Thoracic aorta (tissue), 2 donors: ENCODE measurements at places on chromosomes 13 and 19.

DNA sequence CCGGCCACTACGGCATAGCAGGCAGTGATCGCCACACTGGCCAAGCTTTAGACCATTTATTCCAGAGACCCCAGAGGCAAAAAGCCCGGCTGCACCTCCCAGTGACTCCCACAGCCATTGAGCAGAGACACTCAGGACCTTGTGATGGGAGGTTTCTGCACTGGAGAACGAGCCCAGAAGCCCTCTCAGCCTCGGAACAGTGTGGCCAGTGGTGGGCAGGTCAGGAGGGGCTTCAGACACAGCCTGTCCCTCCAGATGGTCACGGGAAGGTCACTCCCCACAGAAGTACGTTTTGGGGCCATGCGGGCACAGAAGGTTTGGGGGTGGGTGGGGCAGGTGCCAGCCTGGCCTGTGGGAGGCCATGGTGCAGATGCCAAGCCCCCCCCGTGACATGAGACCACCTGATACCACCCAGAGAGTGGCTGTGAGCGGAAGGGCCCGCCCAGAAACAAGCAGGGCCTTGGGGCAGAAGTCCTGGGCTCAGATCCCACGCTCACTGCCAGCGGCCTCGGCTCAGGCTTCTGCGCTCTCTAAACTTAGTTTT, 599 bp upstream of the F10 start:
- no peak for DNase-seq

DNA sequence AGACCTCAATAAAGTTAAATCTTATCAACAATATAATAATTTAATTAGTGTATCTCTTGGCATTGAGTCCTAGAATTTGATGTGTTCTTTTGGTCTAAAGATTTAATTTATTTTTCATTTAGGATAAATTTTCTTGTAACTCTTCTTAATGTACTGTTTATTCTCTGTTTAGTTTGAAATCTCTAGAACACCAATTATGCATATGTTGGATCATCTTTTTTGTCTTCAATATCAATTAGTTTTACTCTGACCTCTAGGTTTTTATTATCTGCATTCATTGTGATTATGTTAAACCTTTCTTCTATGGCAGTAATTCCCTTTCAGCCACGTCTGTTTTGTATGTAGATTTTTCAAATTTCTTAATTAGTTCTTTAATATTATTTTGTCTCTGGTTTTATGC, 93.8 kb upstream of the ARHGEF7 start:
- no peak for DNase-seq

DNA sequence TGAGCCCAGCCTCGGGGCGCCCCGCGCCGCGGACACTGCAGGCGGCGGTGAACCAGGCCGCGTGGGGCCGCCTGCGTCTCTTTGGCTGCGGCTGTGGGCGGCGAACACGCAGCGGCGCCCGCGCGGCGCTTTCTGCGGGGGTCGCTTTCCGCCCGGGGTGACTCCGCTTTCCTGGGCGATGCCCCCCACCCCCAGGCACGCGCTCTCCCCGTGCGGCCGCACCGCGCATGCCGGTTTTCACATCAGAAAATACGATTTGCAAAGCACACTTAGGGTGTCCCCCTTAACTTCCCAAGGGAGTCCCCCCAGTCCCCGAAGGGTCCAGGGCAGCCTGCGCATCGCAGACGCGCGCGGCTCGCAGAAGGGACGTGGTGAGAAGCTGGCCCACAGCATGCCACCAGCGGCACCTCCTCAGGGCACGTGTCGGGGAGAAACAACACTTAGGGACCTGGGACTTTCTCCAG, 5.3 kb downstream of the F7 start:
- DNase-seq = no peak

GRCh38 chr13:98415326-98416070, 161.4 kb downstream of the STK24 start:
- DNase-seq = no peak

- no peak for DNase-seq
These were observed 187.7 kb downstream of the ABCC4 start for GRCh38 chr13:95113601-95114000.

DNA sequence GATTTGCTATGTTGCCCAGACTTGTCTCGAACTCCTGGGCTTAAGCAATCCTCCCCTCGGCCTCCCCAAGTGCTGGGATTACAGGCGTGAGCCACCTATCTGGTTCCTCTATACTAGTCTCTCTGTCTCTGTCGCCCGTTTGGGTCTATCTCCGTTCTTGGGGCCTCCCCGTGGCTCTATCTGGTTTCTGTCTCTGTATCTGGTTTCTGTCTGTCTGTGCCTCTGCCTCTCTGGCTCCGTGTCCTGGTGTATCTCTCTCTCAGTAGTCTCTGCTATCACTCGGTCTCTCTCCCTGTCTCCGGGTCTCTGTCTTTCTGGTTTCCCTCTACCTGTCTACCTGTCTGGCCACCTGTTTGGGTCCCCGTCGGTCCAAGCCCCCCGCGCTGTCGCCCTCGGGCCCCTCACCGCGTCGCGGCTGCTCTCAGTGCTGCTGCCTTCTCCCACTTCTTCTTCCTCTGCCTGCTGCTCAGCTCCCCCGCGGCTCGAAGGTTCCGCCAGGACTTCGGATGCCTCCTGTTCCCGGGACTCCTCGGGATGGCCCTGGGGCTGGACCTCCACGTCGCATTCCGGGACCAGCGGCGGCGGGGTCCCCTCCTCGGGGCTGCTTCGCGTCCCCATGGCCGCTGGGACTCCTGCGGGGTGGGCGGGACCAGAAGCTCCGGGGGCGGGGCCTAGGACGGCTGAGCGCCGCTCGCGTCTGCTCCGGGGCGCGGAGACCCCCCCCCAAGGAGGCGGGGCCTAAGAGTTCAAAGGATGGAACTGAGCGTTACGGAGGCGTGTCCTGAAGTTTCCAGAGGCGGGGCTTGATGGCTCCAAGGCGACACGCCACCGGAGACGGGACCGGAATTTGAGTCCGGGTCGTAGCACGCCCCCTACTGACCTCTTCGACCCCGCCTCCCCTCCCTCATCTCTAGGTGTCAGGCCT, 783 bp downstream of the PHLDB3 start:
- peak; percentile 89 for DNase-seq

DNA sequence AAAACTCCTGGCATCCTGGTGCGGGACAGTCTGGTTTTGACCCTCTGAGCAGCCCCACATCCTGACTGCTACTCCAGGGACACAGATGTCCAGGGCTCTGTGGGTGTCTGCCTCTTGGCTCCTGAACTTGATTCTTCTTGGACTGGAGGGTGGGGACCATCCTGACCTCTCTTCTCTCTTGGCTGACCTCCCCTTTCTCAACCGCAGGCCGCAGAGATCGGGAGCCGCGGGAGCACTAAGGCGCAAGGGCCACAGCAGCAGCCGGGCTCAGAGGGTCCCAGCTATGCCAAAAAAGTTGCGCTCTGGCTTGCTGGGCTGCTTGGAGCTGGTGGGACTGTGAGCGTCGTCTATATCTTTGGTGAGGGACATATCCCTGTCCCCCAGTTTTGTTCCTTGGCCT, 1.0 kb downstream of the TIMM50 start:
- no peak for DNase-seq

GRCh38 chr19:19613506-19613905, 5.0 kb downstream of the PBX4 start:
- no peak for DNase-seq

DNA sequence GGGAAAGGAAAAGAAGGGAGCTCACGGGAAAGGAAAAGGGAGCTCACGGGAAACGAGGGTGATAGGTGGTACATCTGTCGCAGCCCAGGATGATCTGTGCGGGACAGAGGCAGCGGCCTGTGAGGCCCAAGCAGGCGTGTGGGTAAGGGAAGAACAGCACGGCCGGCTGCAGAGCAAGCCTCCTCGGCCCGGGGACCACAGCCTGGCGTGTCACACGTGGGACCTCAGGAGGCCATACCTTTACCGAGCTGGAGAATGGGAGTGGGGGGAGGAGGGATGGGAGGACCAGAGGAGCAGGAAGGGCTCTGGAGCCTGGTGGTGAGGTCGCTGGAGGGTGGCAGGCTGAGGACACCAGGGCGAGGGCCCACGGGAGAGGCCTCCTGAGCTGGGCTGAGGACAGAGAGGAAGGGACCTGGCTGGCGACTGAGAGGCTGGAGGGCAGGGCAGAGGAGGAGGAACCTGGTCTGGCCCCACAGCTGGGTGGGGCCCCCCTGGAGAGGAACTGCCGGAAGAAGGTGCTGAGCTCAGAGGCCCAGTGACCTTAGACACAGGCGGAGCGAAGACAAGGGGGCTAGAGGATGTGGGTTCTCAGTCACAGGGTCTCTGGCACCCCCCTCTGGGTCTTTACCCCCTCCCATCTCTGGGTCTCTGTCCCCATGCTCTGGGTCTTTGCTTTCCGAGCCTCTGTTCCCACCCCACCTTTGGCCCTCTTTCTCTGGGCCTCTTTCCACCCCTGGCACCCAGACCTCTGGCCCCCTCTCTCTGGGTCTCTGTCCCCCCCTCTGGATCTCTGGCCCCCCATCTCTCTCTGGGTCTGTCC, 2.9 kb upstream of the FTL start:
- no peak for DNase-seq

GRCh38 chr19:39502640-39503417, 4.1 kb downstream of the DLL3 start:
- DNase-seq = no peak

- no peak for DNase-seq
These were observed 27.3 kb downstream of the MYO16 start for GRCh38 chr13:108656742-108657141.

DNA sequence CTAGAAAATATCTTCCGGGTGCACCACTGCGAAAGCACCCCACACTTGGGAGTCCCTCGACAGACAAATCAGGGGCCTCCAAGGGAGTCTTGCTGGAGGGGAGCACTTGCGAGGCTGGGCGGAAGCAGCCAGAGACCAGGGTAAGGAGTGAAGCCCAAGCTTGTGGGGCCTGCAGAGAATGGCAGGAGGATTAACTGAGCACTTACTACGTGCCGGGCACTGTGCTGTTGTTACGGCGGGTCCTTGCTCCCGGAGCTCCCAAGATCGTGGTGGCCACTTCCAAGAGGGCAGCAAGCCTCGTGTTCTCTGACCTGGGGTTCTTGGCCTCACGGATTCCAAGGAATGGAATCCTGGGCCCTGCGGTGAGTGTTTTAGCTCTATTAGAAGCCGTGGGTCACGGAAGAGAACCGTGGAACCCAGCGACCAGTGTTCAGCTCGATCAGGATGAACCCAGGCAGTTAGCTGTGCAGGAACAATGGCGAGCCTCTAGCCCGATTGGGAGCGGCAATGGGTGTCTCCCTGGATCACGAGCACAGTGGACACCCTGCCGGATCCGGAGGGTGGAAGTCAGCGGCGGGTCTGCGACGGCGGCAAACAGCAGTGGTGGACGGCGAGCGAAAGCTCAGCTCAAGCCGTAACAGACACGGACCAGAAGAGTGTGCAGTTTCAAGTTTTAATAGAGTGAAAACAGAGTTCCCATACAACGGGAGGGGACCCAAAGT, 9.6 kb downstream of the TTYH1 start:
- DNase-seq = no peak

- no peak for DNase-seq
These were observed 9.0 kb downstream of the RNASEH2B start for GRCh38 chr13:50918567-50918966.

GRCh38 chr19:29491995-29492577, 33.7 kb upstream of the VSTM2B start:
- DNase-seq = no peak

DNA sequence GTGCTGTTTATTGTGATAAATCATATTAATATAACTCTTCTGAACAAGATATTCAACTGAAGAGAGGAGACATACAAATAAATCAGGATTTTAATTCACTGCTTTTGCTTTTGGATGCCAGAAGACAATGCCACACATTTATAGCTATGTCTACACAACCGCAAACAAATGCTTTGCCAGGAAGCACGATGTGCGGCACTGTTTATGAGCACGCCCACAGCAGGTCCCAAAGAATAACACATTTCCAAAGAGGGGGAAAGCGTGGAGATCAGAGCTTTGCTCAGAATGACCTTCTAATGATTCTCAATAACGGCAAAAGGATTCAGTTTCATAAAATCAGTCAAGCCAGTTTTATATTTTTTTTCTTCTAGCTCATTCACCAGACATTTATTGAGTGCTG, 16.7 kb downstream of the FAM216B start:
- no peak for DNase-seq

DNA sequence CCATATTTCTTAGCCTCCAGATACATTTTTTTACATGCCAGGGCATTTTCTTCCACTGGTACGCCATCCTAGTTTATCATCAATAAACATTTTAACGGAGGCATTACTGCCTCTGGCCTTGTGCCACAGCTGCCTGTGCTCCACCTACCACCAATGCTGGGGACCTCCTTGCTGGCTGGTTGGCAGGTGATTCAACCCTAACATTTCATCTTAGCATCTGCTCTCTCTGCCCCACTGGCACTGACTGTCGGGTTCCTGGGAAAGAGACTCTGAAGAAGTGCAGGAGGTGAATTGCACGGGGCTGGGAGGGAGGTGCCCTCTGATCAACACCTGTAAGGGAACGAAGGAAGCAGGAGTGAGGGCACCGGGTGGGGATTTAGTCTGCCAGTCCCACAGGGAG, 51.4 kb upstream of the KCTD15 start:
- no peak for DNase-seq

DNA sequence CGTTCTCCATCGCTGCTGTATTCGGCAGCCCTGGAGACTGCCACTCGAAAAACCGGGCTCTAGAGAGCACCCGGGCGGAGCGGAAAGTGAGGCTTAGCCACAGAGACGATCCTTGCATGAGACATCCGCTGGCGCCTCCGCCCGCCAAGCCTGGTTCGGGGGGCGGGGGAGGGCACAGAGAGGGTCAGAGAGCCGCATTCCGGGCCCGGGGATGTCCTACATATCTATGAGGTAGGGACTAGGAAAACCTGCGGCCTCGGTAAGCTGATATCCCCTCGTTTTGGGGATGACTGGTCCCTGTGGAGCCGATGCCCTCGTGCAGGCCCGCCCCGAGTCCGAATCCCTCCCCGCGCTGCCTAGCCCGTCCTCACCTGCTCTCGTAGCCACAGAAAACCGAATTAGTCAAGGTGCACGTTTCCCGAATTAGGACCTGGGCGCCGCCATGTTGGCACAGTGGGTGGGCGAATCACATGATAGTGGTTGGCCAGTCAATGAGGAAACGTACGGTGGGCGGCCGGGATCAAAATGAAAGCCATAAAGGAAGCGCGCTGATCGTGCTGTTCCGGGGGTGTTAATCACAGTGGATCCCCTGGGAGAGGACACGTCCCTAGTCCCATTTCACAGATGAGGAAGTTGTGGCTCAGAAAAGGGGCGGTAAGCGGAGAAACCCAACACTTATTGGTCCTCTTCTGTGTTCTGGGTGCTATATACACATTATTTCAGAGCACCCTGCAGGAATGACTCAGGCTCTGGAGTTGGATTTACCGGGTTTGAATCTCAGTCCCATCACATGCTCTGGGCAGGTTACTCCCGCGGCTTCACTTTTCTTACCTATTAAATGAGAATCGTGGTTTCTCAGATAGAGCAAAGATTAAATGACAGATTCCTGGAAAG, at the start of gene TRMT1:
Gene TRMT1 (minus strand): TSS at position 459 of the 894 bp plus-strand sequence. CDS start 341 bp downstream, at position 118.
- peak; percentile 94 for DNase-seq

GRCh38 chr13:100789968-100790367, 115.4 kb upstream of the TMTC4 start:
- no peak for DNase-seq

DNA sequence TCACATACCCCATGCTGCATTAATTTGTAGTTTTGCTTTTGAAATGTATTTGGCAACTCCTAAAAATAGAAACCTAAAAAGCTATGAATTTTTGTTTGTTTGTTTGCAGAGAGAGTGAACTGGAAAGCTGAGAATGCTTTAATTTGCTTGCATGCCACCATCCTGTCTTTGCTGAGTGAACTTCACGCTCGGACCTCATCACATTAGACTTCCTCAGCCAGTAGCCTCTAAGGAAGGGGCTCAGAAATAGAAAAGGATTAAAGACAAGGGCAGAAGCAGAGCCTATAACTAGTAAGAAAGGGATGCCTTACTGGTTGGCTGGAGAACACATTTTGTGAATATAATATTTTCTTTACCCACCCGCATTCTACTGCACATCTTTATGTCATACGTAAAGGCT, 275.1 kb downstream of the DCLK1 start:
- DNase-seq = no peak

GRCh38 chr13:98798849-98799645, 46.6 kb upstream of the SLC15A1 start:
- no peak for DNase-seq
